ENCODE measurements at places on chromosomes 16 and 17.
A peak's percentile ranks its signal among the peaks of the same experiment; 100 is the strongest.

DNA sequence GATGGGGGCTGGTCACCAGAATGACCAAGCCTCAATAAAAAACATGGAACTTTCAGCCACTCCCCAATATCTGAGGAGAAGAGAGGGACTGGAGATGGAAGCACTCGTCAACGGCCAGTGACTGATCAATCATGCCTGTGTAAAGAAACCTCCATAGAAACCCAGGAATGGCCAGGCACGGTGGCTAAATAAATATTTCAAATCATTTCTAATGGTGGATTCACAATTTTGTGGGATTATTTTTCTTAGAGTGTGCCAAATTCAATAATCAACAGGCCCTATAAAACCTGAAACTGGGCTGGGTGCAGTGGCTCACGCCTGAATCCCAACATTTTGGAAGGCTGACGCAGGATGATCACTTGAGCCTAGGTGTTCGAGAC lies 16.4 kb downstream of the NSMCE1 start:
- no peak for DNase-seq

- DNase-seq: no peak
These were observed 36.2 kb downstream of the RGS9 start for GRCh38 chr17:65173284-65173793.

DNA sequence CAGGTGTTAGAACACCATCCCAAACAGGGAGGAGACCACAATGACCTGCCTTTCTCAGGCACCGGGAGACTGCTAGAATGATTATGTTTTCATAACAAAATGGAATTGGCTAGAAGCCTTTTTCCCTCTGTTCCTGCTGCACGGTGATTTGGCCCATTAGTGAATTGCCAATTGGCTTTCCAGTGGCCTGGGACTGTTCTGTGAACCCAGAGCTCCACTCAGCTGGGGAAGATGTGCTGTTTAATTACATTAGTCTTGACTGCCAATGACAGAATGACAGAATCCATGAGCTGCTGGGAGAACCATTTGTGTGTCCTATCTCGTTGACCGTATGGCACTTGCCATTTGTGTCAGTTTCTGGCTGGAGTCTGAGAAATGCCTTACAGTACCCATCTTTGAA lies 242.9 kb downstream of the CDH11 start:
- DNase-seq: no peak

DNA sequence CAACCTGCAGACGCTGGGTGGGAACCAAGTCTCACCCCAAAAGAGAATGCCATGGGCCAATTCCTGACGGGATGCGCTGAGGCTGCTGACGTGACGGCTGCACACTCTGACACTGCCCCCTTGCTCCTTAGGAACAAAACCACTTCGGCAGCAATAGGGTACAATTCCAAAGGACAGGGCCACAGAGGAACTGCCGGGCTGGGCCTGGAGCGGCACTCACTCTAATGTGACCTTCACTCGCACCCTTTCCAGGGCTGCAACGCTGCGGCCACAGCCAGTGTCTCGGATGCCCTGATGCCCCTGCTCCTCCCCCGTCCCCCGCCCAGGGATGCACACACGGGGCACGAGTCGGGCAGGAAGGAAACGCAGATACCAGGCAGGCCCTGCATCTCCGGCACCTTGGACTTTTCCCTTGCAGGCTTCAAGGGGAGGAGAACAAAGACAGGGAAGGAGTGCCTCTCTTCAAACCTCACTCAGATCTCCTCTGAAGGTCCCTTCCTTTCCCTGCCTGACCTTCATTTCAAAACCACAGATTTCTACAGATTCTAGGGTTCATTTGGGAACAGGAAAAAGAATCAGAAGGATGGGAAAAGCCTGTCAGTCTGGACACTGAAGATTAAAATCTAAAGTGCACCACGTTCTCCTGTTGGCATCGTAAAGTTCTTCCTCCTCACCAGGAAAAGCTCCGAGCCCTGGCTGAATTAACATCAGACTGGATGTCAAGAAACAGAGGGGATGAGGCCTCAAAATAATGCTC lies 2.3 kb downstream of the PITPNA start:
- peak; percentile 82 for DNase-seq

GRCh38 chr16:66542396-66542795 lies 7.5 kb downstream of the TK2 start:
- no peak for DNase-seq

DNA sequence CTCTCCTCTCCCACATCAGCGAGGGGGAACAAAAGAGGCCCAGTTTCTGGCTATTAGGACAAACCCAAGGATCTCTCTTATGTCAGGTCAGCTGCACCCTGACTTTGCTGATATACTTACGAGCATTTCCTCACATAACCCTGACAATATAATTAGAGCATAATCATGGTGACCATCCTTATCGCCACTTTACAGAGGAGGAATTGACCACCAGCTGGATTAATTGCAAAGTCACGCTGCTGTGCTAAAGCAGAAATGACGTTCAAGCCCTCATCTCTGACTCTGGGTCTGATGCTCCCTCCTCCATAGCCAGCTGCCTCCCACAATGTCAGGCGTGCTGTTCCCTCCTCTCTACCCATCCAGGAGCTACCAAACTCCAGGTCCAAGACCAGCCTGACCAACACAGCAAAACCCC lies 42.6 kb downstream of the TRARG1 start:
- no peak for DNase-seq

DNA sequence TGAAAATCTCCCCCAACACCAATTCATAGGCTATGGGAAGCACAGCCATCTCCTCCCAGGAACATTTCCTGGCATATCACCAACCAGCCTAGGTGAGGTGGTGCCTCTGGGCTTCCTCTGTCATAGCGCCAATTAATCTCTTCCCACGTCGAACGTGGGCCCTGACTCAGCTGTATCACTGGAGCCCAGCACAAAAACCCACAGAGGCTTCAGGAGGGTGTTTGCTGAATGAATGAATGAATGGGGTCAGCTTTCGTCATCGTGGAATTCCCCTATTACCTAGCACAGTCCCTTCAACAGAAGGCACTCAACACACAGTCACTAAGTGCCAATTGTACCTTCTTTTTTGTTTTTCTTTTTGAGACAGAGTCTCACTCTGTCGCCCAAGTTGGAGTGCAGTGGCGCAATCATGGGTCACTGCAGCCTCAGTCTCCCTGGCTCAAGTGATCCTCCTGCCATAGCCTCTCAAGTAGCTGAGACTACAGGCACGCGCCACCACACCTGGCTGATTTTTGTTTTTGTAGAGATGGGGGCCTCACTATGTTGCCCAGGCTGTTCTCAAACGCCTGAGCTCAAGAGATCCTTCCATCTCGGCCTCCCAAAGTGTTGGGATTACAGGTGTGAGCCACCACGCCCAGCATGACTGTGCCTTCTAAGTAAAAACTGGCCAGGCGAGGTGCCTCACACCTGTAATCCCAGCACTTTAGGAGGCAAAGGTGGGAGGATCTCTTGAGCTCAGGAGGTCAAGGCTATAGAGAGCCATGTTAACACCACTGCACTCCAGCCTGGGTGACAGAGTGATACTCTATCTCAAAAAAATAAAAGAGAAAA lies 4.1 kb downstream of the ZNF688 start:
- no peak for DNase-seq
